Effector memory CD4-positive, alpha-beta T cell (primary cell): ENCODE measurements at places on chromosomes 12 and 14.

- no peak for DNase-seq
These were observed 145.7 kb downstream of the NUAK1 start for GRCh38 chr12:105992849-105993740.

DNA sequence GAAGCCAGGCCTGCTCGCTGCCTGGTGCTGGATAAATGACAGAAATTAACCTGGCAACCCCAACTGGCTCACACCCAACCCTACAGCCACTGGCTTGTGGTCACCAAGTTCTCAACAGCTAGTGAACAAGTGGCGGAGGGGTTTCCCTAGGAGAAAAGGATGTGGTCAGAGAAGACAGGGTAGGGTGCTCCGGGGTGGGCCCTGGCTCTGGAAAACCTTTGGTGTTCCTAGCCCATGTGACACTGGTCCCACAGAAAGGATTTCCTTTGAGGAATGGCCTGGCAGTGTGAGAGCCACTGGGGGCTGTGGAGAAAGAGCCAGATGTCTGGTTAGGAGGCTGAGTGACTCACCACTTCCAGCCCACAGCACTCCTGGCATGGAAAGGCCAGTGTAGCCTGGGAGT, 8.7 kb downstream of the SYNE3 start:
- no peak for DNase-seq

GRCh38 chr12:102735104-102735503, 181.9 kb downstream of the PAH start:
- no peak for DNase-seq

DNA sequence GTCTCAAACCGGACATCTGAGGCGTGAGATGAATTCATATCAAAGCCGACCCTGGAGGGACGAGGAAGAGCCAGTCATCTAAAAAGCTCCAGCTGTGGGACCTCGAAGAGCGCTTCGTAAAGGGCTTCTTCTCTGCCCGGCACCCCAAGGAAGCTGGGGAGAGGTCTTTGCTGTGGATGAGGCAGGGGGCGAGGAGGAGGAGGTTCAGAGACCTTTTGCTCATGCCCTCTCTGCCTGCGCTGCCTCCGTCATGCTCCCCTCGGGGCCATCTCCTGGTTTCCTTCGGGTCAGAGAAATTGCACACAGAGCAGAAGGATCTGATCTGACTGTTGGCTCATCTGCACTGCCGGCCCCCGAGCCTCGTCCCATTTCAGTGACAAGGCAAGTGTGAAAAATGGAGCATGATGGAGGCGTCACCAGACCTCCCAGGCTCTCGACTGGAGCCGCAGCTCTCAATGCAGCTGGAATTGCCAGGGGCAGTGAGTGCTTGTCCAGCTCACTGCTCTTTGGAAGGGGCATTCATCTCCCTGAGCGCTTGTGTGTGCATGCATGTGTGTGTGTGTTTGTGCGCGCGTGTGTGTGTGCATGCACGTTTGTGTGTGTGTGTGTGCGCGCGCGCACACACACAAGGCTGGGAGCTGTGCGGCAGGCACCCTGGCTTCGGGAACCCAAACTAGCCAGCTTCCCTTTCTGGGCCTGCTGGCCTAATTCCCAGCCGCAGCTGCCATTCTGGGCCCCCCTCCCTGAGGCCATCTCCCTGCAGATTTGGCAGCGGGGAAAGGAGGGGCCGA, 9.2 kb downstream of the CABP1 start:
- DNase-seq = no peak

DNA sequence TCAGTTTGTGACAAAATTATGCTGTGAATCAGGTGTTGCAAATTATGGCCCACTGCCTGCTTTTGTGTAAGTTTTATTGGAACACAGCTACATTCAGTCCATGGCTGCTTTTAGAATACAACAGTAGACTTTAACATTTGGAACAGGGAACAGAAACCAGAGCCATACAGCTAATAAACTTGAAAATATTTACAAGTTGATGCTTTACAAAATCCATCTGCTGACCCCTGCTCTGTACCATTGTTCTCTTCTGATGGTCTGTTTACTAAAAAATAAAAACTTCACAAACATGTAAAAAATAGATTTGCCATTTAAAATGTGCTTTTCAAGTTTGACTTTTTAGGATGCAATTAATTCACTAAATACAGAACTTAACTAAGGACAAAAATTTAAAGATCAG, 20.8 kb downstream of the PSMA3 start:
- DNase-seq = no peak

- no peak for DNase-seq
These were observed 510 bp upstream of the TTC8 start for GRCh38 chr14:88823968-88824313.

- DNase-seq = no peak
These were observed 1375.2 kb upstream of the TMEM132C start for GRCh38 chr12:126891789-126892188.

DNA sequence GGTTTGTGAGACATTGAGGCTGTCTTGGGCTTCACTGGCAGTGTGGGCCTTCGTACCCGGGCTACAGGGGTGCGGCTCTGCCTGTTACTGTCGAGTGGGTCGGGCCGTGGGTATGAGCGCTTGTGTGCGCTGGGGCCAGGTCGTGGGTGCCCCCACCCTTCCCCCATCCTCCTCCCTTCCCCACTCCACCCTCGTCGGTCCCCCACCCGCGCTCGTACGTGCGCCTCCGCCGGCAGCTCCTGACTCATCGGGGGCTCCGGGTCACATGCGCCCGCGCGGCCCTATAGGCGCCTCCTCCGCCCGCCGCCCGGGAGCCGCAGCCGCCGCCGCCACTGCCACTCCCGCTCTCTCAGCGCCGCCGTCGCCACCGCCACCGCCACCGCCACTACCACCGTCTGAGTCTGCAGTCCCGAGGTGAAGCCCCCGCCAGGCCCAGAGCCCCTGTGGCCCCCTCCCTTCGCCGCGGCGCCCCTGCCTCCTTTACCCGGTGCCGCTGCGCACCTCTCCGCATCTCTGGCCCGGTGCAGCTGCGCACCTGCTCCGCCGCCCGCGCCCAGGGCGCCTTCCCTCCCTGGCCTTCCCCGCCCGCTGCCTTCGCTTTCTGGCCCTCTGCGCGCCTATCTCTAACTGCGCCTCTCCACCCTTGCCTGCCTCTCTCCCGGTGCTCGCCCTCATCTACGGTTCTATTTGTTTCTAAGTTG, at the start of gene ENO2:
Gene ENO2 (plus strand): TSS at position 335 of the 701 bp plus-strand sequence. CDS start 1,253 bp downstream, outside the sequence.
- peak; percentile 76 for DNase-seq

GRCh38 chr12:52074971-52075724, 4.4 kb upstream of the SMIM41 start:
- DNase-seq = no peak

DNA sequence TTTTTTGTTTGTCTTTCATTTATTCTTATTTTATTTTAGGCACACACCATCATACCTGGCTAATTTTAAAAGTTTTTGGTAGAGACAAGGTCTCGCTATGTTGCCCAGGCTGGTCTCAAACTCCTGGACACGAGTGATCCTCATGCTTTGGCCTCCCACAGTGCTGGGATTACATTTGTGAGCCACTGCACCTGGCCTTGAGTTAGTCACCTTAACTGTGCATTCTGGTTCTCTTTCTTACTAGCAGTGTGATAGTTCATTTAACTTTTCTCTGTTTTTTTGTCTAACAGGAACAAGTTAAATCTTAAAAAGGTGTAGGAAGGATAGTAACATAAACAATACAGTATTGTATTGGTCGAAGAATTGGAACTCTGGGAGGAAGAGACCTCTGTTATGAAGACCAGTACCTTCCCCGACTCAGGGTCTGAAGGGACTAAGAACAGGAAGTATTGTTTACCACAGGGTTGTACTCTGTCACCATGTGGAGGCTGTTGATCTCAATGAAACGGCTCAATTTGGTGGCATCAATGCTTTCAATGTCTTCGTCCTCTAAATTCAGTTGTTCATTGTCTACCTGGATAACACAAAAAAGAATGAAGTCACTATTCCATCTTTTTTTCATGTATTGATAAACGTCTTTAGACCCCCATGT, 17.7 kb downstream of the ERP27 start:
- no peak for DNase-seq

DNA sequence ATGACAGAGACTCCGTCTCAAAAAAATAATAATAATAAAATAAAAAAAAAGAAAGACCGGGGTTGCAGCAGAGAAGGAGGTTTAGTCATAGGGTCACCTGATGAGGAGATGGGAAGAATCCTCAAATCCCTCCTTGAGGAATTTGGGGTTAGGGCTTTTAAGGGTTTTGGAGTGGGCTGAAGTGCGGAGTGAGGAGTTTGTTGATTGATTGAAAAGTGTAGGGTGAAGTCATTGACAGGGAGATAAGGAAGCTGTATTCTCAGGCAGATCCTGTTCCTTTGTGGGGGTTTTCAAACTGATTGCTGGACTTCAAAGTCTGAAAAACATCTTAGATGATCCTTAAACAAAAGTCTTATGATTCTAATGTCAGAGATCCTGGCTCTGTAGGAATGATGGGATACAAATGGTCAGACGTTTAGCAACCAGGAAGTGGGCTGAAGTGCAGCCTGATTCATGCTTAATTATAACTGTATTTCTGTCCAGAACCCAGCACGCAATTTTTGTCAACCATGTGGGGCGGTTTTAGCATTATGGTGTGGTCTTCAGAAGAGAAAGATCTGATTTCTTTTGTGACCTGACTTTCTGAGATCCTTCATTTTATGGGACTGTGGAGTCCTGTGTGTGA, 16.0 kb downstream of the FNTB start:
- no peak for DNase-seq

DNA sequence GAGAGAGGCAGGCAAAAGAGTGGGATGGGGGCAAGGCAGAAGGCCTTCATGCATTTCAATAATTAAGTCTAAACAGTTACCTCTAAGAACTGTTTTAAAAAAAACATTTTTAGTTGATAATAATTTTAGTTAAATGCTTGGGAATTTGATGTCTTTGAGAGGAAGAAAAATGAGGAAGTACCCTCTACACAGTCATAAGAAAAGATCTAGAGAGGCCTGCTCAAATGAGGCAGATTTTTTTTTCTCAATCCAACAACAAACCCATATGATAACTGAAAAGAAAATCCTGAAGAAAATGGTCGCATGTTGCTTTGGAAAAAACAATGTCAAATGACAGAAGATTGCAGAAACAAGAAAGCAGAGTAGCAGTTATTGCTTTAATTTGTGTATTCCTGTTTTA, 25.6 kb downstream of the SINHCAF start:
- DNase-seq = no peak

DNA sequence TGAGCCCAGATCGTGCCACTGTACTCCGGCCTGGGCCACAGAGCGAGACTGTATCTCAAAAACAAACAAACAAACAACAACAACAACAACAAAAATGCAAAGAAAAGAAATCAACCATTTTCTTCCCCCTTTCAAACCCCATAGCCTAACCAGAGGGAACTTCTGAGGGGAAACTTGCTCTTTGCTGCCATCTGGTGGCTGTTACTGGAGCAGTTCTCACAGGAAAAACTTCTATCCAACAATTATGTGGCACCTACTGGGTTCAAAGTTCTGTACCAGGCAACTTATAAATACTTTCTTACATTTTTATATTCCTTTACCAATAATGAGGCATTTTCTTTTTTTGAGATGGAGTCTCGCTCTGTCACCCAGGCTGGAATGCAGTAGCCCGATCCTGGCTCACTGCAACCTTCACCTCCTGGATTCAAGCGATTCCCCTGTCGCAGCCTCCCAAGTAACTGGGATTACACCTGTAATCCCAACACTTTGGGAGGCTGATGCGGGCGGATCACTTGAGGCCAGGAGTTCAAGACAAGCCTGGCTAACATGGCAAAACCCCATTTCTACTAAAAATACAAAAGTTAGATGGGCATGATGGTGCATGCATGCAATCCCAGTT, 50.9 kb upstream of the BICDL1 start:
- DNase-seq = peak; percentile 34
